ENCODE measurements at places on chromosomes 11 and 22.

GRCh38 chr22:23437779-23438178, 142.3 kb downstream of the IGLL1 start:
- DNase-seq: no peak

DNA sequence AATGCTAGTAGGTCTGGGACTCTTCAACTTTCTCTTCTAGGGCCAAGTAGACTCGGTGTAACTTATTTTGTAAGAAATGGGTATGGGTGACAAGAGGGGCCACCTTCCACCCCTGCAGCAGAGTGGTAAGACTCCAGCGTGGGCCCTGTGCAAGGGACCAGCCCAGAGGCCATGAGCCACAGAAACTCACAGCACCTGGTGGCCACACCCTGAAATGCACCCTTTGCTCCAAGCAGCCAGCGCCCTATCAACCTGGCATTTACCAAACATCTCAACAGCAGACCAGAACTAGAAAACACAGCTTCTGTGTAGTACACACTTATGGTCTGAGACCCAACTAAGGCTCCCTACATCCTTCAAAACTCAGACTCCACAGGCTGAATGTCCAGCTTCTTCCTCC, 5.7 kb downstream of the CDCA5 start:
- peak; percentile 70 for DNase-seq

- no peak for DNase-seq
Measured at GRCh38 chr22:41359376-41359775, 22.4 kb upstream of the TEF start.

- DNase-seq: no peak
Measured at GRCh38 chr11:34585304-34585734, 35.6 kb upstream of the EHF start.

GRCh38 chr11:128573638-128574037, 13.7 kb downstream of the ETS1 start:
- no peak for DNase-seq
